ENCODE measurements at places on chromosomes 16 and 17. TPM values are rescaled to one million over a fixed set of nuclear protein-coding genes. Genes with fewer than 3 reads are reported as not detected.

The CHST6 gene
- 0.07 TPM for total RNA-seq

The KIF19 gene
- total RNA-seq, result 1.8 TPM

The TMEM170A gene
- total RNA-seq, result 9.8 TPM

The GPR139 gene
- not detected for total RNA-seq

The LRRC37A gene
- 0.29 TPM for total RNA-seq

The GP2 gene
- not detected for total RNA-seq

The ABCC11 gene
- total RNA-seq, result 0.13 TPM

The KRT222 gene
- total RNA-seq, result not detected

The CRHR1 gene
- total RNA-seq, result not detected

The YWHAE gene
- 1,328 TPM for total RNA-seq

The PPY gene
- total RNA-seq, result not detected

The TSPAN10 gene
- total RNA-seq, result 0.22 TPM

The NOG gene
- 2.9 TPM for total RNA-seq

The SHISA9 gene
- total RNA-seq, result not detected

The AGRP gene
- total RNA-seq, result not detected

The NRN1L gene
- 0.87 TPM for total RNA-seq

Data from gastrocnemius medialis (tissue), 4 donors.